Left kidney (tissue), 8 donors: ENCODE measurements at places on chromosomes 6 and 20.
A peak's percentile ranks its signal among the peaks of the same experiment; 100 is the strongest.

GRCh38 chr6:12751694-12752325, 35.2 kb downstream of the PHACTR1 start:
- DNase-seq: peak; percentile 82

GRCh38 chr6:84772428-84773132, 8.2 kb upstream of the TBX18 start:
- no peak for DNase-seq

GRCh38 chr6:72931325-72931887, 293.9 kb downstream of the KHDC1L start:
- DNase-seq: no peak

GRCh38 chr20:50223039-50224005, 32.7 kb downstream of the CEBPB start:
- DNase-seq: no peak

DNA sequence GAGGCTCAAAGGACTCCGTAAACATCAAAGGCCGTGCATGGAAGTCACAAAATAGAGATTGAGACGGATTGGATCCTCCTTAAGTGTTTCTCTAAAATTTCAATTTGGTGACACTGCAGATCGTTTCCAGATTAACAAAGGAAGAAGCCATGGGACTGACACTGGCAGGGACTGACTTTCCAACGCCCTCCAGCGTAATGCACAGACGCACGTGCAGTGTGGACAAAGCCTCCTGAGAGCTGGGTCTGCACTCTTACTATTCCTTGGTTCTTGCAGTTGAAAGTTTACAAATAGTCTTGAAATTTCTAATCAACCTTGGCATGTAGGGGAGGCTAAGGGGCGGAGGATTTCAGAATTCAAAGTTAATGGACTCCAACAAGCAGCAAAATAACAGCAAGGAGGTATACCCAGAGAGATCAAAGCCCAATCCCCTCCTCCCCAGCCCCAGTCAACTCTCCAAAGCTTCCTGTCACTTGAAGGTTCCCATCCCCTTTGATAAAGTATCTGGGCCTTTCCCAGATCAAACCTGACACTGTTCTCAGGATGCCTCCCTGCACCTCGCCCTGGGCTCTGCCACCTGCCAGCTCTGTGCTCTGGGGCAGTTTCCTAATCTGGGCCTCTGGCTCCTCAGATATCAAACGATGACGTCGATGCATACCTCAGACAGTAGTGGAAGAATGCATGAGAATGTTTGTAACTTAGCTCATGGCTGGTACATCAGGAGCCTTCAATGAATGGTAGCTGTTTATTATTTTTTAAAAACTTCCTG, 106.5 kb upstream of the TRAF3IP2 start:
- peak; percentile 63 for DNase-seq

GRCh38 chr6:165768961-165769360, 105.9 kb upstream of the PDE10A start:
- DNase-seq: no peak

DNA sequence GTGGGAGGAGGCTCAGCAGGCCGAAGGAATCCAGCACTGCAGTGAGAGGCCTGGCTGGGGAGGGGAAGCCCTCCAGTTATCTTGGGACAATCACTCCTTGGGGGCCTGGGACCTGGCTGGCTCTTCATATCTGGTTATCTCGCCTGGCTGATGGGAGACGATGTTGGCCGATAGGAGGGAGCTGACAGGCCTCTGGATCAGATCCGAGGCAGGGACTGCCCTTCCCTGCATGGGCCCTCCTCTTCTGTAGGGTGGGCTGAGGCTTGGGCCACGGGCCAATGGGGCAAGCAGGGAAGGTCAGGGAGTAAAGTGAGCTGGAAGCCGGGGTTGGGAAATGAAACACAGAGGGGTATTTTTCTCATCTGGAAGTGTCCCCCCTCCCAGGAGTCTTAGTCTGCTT, 25.2 kb downstream of the MANBAL start:
- no peak for DNase-seq

GRCh38 chr6:5481750-5482149, 220.4 kb downstream of the FARS2 start:
- no peak for DNase-seq

DNA sequence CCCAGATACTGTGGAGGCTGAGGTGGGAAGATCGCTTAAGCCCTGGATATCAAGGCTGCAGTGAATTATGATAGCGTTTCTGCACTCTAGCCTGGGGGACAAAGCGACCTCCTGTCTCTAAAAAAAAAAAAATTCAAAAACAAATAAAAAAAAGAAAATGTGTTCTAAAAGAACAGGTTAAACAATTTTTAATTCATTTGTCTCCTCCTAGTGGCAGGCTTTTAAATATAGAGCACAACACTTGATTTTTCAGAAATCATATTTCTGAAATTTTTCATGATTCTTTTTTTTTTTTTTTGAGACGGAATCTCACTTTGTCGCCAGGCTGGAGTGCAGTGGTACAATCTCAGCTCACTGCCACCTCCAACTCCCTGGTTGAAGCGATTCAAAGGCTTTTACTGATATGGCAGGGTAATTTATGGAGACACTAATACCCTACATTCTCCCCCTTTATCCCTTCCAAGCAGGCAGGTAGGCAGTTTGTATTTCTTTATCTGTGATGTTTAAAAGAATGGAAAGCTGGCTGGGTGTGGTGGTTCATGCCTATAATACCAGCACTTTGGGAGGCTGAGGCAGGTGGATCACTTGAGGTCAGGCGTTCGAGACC, 8.7 kb upstream of the GTF3C6 start:
- DNase-seq: peak; percentile 46
